ENCODE measurements at places on chromosomes 1 and 21. TPM values are rescaled to one million over a fixed set of nuclear protein-coding genes. Genes with fewer than 3 reads are reported as not detected.

DNA sequence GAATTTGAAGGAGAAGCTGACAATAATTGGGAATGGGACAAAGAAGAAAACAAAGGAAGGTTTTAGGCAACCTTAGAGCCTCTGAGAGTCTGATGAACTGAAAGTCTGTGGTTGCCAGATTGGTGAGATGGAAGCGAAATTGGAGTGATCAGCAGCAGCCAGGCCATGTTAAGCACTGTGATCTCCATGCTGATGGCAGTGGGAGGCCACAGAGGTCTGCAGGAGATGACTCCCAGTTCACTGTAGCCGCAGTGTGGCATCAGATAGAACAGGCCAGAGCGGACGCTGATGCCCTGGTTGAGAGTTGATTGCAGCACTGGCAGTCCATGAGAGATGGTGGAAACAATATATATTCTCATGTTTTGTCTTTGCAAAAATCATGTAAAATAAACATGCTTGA, 137.4 kb upstream of the L1TD1 start:
- H3K4me1 ChIP-seq = peaks cover 2% of the 10 kb centered on the region
- DNase-seq = no peak
- H3K27ac ChIP-seq = no peak overlapping the region
- H3K27me3 ChIP-seq = no peaks in the 10 kb centered on the region
- peaks cover 47% of the 10 kb centered on the region for H3K36me3 ChIP-seq

PERM1 gene
- not detected for total RNA-seq

RIMKLA gene
- 0.11 TPM for total RNA-seq

LSM10 gene
- 47.1 TPM for total RNA-seq

SMG7 gene
- 59.5 TPM for total RNA-seq

DNA sequence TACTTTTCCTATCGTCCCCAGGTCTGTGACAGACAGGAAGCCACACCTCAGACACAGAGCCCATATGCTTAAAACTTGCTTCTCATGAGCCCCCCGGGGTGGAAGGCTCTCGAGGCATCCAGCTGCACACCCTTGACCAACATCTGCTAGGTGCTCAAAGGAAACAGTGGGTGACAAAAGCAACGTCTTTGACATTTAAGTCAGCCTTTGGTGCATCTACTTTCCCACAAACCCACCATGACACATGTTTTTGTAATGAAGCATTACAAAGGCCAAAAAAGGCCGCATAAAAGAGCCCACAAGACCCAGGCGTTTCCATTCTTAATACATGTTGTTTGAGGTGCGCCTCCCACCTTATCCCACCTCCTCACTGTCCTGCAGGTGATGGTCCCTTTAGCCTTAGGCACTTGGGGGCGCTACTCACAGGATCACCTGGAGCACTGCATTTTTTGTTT, 11.8 kb upstream of the FASLG start:
- peak overlapping the region; percentile 1 for H3K4me3 ChIP-seq
- peak overlapping the region; percentile 10 for H3K27ac ChIP-seq
- H3K4me1 ChIP-seq = peaks cover 61% of the 10 kb centered on the region
- H3K36me3 ChIP-seq = no peaks in the 10 kb centered on the region

- no peak for DNase-seq
- no peak overlapping the region for H3K27ac ChIP-seq
- H3K27me3 ChIP-seq = no peaks in the 10 kb centered on the region
- H3K4me3 ChIP-seq = no peak overlapping the region
- no peaks in the 10 kb centered on the region for H3K36me3 ChIP-seq
- H3K4me1 ChIP-seq = no peaks in the 10 kb centered on the region
Measured at GRCh38 chr21:31310750-31311149, 33.3 kb downstream of the TIAM1 start.

DNA sequence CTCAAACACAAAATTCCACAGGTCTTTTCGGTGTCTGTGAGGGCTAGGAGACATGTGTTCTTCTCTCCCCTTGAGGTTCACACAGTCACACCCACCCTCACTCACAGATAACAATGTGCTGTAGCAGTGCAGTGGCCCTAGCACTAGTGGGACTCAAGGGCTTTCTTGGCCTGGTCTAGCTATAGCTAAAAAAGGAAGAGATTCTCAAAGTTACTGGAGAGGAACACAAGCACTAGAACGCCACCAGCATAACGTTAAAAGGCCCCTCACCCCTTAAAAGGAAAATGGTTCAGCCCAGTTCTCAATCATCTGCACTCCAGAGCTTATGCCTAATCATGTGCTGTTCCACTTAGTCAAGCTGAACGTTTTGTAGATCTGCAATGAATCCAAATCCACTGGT, 39.5 kb downstream of the RGS8 start:
- H3K4me3 ChIP-seq = no peak overlapping the region
- H3K27ac ChIP-seq = no peak overlapping the region
- DNase-seq = no peak

NADK gene
- 53.9 TPM for total RNA-seq

DNA sequence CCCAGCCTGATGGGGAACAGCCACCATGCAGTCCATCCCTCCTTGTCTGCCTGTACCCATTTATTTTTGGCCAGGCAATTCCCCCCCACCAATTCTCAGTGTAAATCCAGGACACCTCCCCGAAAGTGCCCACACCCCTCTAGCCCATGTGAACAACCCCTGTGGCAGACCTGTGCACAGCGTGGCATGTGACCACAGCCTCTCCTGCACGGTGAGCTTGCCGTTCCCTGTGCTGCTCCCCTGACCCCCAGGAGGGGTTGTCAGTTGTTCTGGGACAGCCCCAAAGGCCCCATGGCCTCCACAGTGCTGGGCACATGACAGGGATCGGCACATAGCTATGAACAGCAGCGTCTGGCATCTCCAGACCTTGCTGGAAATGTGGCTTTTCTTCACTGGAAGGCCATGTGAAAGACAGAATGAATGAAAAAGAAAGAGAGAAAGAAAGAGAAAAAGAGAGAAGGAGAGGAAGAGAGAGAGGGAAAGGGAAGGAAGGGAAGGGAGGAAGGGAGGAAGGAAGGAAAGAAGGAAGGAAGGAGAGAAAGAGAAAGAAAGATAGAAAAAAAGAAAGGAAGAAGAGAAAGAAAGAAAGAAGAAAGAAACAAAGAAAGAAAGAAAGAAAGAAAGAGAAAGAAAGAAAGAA, 3.9 kb downstream of the CAPN9 start:
- no peak overlapping the region for H3K27ac ChIP-seq
- no peak for DNase-seq
- H3K4me3 ChIP-seq = no peak overlapping the region
- H3K4me1 ChIP-seq = no peaks in the 10 kb centered on the region
- peaks cover 10% of the 10 kb centered on the region for H3K27me3 ChIP-seq

DNA sequence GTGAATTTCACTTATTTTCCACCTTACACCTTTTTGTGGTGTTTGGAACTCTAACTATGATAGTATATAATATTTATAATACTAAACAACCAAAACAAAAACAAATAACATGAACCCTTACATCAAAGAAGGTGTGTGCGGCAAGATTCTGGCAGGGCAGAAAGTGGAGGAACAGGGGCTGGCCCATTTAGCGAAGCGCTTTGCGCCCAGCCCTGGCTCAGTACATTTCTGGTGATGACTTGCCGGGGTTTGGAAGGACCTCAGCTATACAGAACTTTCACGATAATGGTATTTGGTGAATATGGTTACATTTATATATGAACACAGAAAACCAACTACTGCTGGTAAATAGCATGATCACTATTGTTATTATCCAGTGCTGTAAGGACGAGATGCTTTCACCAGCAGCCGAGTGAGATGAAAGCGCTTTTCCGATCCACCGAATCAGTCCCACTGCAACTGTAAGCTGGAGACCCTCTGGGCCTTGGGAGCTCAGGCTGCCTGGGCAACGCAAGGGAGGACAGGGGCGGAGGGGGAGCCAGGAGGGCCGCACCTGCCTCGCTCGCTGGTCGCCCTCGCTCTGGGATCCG, 63.9 kb downstream of the CD247 start:
- H3K4me1 ChIP-seq = peaks cover 71% of the 10 kb centered on the region
- H3K36me3 ChIP-seq = peaks cover 9% of the 10 kb centered on the region
- H3K4me3 ChIP-seq = peak overlapping the region; percentile 78

Data from naive thymus-derived CD8-positive, alpha-beta T cell (primary cell).